ENCODE measurements at places on chromosomes 5 and 9.

DNA sequence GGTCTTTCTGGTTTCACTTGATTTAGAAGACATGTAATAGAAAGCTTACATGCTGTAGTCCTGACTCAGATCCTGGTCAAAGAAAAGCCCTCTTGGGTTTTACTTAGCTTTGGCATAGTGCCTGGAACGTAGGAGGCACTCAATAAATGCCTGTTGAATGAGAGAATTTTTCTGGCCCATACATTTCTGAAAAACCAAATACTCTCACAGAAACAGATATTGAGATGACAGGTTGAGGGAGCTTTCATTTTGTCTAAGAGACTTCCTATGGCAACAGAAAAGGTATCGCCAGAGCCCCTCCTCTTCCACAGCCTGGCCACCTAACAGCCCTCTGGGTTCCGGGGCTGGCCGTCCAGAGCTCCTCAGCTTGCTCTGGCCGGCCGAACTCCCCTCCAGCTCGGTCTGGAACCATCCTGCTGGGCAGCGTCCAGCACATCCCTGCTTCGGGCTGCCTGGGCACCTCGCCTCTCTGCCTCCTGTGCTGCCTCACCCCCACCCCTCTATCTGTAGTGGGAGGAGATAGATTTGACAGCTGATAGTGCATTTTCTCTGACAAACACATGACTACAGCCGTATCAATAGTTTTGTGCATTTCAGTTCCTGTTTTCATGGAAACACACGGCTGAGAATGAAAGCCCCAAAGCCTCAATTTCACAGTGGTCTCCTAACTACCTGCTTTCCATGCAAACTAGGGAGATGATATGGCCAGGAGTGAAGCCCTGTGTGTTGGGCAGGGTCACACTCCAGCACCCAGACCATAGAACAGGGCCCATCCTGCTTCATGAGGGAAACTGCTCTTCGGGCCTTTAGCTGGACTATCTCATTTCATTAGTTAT is 1.1 kb downstream of the IL4 start:
- DNase-seq = no peak

DNA sequence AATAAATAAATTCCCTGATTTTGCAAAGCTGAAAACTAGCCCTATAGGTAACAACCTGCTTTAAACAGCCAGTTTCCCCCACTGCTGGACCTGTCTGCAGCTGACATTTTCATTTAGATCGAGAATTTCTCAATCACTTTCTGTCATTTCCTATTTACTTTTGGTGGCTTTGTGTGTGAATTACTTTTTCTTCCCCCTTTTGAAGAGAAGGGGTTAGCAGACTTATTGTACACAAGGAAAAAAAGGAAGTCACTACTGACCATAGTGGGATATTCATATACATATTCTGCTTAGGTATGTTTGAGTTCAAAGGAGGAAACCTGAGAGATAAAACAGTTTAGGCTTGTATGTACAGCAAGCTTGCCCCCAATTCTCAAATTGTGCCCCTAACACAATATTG is 27.0 kb upstream of the IFNB1 start:
- no peak for DNase-seq

GRCh38 chr9:21696411-21696871 is 106.0 kb upstream of the MTAP start:
- DNase-seq = no peak

DNA sequence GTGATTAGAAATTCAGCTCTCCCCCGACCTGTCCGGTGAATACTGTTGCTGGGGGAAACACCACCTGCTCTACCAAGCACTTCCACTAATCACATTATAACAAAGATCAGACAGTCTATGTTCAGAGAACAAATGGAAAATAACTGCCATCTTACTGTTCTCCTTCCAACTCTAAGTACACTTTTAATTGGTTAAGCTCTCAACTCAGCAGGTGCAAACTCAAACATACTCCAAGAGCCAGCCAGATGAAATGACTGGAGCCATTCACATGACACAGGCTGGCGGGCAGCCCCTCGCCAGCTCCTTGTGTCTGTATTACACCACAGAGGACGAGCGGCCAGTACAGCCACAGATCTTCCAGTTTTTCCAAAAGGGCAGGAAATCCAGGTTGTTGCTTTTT is 16.1 kb downstream of the LIFR start:
- DNase-seq = no peak

- DNase-seq = peak; percentile 48
Observed at GRCh38 chr9:81613002-81613812, 76.1 kb downstream of the TLE1 start.
